ENCODE measurements at places on chromosomes 3 and 15.

DNA sequence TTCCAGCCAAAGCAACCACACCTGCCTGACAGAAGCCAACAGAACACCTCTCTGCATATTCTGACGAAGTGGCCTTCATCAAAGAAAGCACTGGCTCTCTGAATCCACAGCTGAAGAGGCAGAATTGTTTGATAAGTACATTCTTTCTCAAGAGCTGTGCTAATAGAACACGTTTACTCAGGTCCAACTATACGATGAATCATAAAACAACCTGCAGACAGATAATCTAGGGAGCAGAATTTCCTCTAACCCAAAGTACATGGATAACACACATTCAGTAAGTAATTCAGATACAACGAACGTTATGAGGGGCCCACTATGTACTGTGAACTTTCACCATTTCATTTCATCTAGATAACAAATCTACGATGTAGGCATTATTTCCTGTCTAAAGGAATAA, 25.4 kb downstream of the ALDH1A2 start:
- DNase-seq: no peak

DNA sequence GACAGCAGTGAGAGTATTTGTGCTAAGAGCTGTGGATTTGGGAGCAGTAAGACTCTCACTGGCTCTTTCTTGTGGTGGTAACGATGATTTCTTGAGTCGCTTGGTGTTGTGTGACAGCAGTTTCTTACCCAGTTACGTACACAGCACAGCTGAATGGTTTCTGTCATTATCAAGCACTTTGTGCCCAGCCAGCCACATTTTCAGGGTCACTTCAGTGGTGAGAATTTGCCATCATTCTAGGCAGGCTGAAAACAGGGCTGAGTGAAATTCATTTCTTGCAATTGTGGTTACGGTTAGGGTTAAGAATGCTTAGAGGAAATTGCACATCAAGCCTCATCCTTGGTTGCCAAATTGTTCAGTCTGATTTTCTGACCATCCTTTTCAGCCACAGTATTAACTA, 130.1 kb downstream of the RYR3 start:
- no peak for DNase-seq

DNA sequence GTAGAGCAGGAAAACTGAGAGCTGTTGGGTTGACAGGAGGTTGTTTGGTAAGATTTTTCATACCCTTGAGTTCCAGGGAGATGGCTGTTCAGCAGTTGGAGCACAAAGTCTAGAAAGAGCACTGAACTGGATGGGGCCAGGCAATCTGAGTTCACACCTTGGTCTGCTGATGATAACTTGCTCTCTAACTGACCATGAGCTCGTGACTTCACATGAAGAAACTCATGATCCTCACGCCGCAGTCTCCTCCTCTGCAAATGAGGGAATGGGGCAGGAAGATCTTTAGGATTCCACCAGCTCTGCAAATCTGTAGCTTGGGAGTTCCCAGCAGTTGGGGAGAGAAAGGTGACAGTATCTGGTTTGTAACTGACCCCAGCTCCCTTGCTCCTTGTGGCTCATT, 33.7 kb downstream of the CORO2B start:
- no peak for DNase-seq

DNA sequence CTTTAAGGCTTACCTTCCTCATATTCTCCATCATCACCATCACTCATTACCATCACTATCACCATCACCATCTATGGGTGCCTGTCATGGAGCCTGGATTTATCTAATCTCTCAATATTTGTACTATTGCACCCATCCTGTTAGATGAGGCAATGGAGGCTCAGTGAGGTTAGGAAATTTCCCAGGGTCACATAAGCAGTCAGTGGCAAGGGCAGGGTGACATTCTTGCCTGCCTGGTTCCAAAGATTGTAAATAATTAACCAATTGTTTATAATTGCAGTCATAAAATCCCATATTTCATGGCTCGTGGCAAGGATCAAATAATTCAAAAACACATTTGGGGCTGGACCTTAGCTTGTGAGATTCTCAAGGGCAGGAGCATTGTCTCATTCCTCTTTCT, 55.2 kb downstream of the MGLL start:
- no peak for DNase-seq

DNA sequence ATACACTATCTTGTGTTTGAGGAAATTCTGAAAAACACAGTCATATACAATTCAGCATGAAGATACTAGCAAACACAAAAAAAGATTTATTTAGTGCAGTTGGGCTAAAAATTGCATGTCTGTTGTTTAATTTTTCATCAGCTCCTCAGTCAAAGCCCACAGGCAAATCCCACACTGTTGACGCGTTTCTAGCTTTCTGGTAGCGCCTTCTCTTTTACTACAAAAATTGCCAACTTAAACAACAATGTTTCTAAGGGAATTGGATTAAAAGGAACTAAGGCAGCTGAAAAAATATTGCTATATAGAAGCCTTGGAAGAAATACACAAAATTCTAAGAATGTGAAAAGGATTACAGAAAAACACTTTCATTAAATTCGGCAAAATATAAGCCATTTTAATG, 196.7 kb upstream of the P2RY1 start:
- no peak for DNase-seq

DNA sequence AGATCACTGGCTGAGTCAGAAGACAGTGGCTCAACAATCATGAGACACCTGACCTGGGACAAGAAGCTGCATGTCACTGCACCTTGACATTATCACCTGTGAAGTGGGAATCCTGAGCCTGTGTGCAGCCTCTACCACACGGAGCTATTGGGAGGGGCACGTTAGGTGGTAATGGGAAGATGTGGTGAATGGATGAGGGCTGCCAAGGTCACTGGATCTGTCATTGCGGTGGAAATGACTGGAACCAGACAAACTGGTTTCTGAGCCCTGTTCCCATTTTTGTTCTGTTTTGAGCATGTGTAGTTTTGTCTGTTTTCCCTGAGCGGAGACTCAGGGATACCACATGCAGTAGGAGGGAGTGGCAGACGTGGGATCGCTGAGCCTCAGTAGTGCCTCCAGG, 235.5 kb downstream of the OPA1 start:
- no peak for DNase-seq

DNA sequence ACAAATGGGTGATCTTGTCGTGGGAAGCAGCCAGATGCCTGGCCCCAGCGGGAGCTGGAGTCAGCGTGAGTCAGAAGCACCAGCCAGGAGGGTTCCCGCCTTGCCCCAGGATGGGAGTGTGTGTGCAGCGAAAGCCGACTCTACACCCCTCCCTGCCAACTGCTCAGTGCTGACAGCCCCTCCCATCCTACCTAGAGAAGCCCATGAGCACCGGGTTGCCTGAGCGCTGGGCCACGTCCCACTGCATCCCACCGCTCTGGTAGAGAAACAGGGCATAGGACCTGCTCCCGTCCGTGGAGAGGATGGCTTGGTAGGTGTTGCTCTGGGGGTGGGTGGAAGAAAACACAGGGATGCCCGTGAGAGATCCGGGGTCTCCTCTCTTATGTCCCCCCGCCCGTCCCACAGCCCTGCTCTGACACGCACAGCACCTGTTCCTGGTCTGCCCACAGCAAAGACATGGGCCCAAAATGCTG, 42.9 kb downstream of the MUC4 start:
- DNase-seq: no peak

DNA sequence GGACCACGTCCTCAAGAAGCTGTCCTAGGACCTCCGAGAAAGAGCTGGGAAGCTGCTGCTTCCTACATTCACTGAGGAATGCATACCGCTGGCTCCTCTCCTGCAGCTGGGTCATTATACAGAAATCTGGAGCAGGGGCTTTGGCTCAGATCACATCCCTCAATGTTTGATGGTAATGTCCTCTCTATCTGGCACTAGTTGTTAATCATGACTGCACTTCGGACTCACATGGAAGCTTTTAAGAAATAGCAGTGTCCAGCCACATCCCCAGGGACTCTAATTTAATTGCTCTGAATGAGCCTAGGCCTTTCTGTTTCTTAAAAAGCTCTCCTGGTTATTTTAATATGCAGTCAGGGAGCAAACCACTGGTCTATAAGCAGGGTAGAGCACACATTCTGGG, 25.7 kb upstream of the MYRIP start:
- no peak for DNase-seq

GRCh38 chr15:25891081-25891480, 28.0 kb upstream of the ATP10A start:
- DNase-seq: no peak

Measured in endothelial cell (in vitro differentiated cells).